ENCODE measurements at places on chromosomes 13 and 19.

DNA sequence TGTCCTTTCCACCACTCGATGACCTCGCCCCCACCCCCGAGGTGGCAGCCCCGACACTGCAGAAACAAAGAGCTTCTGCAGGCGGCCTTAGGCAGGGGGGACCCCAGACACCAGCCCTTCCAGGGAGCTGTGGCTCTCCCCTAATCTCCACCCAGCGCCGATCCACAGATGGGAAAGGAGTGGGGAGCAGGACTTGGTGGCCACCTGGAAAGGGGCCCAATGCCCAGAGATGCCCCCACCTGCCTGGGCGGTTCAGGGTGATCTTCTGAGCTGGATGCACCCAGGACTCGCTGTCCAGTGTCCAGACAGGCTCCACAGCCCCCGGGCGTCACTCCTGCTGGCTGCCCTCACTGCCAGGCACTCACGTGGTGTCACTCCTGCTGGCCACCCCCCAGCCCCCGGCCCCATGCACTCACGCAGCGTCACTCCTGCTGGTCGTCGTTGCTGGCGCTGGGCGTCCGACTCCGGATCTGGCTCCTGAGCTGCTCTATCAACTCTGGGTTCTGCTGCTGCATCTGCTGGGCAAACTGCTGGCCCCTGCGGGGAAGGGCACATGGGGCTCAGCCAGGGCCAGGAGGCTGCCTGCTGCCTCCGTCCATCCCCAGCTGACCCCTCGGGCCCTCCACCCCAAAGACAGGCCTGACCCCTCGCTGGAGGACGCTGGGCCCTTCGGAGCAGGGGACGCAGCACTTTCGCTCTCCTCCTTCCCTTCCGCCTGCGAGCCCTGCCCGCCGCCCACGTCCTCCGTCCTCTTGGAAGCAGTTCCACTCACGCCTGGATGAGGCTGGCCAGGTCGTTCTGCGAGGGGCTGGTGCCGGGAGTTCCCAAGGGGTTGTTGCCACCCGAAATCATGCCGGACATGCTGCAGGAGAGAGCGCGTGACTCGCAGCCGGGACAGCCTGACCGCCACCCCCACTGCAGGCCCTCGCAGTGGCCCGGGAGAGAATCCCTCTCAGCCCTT lies 17.4 kb upstream of the SLC39A3 start:
- no peak for DNase-seq

GRCh38 chr13:78589206-78589605 lies 14.1 kb downstream of the POU4F1 start:
- no peak for DNase-seq

GRCh38 chr13:102207680-102208342 lies 194.0 kb downstream of the FGF14 start:
- DNase-seq, result no peak

- no peak for DNase-seq
Observed at GRCh38 chr19:13138171-13138915, 11.8 kb downstream of the STX10 start.

DNA sequence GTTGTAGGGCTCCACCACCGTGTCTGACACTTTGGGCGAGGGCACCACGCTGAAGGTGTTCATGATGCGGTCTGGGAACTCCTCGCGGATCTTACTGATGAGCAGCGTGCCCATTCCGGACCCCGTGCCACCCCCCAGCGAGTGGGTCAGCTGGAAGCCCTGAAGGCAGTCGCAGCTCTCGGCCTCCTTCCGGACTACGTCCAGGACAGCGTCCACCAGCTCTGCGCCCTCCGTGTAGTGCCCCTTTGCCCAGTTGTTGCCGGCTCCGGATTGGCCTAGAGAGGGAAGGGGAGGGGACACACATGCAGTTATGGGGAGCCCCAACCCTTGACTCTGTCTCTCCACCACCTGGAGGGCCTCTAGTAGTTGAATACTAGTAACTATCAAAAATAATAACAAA lies 6.2 kb downstream of the TUBB4A start:
- no peak for DNase-seq

- DNase-seq, result no peak
Observed at GRCh38 chr13:40406405-40407120, 259.9 kb downstream of the FOXO1 start.

- no peak for DNase-seq
Observed at GRCh38 chr19:16899566-16900075, 10.8 kb downstream of the F2RL3 start.
